Activated effector memory CD4-positive, alpha-beta T cell treated with anti-CD3 and anti-CD28 coated beads, Interleukin-2, amount 50 U/mL, for 16 hours (primary cell): ENCODE measurements at places on chromosomes 1 and 21.

DNA sequence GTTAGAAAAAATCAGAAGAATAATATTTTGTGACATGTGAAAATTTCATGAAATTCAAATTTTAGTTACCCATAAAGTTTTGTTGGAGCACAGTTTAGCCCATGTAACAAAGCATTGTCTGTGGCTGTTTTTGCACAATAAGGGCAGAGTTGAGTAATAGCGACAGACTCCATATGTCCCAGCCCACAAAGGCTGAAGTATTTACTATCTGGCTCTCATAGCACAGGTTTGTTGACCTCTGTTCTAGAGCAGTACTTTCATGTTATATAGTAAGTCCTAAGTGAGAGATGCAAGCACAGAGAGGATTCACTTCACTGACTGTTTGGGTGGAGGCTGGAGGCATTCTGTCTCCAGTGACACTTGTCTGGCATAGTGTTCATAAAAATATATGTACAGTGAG is 6.8 kb downstream of the LAMC1 start:
- DNase-seq = no peak

DNA sequence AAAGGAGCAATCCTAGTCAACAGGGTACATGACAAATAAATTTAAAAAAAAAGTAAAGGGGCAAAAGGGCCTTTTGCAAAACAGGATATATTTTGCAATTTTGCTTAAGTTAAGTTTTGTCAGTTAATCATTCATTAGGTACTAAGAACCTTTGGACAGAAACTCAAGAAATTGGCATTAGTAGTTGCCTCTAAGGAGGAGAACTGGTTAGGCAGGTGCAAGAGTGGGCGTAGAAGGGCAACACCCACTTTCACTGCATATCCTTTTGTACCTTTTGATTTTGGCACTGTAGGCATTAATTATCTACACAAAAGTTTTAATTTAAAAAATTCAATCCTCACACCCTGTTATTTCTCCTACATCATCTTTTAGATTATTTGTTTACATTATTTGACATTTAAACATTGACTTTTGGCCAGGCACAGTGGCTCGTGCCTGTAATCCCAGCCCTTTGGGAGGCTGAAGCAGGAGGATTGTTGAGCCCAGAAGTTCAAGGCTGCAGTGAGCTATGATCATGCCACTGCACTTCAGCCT is 4.3 kb downstream of the DDAH1 start:
- no peak for DNase-seq

DNA sequence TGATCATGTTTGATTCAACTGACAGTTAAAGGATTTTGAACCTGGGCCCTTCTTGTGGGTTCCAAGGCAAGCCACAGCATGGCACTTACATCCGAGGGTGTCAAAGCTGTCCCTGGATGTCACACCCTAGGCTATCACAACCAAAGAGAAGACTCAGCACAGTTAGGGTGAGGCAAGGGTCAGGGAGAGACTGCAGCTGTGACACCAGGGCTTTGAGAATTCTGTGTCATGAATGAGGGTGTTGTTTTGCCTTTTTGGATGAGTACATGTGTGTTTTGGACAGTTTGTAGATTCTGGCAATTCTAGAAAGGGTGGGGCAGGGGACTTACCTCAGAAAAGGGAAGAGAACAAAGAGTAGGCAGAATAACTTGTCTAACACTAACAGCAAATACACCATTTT is 37.8 kb upstream of the ZNF326 start:
- DNase-seq = no peak

DNA sequence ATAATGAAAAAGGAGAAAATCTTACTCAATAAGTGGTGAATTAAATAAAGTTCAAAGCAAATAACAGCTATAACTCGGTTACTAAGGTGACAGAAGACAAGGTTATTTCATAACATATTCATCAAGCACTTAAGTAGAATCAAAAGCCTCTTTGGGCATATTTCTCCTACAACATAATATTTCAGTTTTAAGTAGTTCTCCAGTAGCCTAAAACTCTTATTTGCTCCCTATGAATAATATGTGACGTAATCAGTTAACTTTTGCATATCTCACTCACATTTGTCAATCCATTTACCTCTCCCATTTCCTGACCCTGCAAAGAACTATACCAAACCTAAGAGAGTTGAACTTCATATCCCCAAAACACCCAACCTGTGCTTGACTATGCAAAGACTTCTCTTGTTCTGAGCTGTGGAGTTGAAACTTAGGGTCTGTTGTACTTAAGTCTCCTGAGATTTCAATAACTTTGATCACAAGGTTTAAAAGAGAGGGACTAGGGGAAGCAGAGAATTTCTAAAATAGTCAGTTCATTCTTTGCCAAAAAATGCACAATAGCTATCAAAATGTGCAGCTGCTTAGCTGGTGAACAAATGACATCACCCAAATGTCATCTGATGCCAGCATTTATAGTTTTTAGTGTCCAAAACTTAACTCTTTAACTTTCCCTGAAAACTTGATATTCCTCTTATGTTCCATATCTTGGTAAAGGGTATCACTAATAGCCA is 37.2 kb downstream of the TTLL7 start:
- DNase-seq = no peak

DNA sequence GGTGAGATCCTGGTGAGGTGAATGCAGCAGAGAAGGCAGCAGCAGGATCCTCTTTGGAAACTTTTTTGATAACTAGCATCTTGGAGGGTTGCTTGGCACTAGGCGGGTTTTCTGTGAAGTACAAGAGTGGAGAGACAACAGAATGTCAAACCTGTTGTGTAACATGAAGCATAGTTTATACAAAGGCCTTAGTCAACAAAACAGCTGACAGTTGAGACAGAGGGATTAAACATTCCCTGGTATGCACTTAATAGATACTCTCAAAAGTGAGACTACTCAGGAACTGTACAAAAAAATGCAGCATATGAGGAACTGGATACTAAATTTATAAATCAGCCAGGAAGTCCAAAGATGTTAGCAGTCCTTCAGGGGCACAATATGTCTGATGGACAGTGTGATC is 16.4 kb upstream of the CCDC17 start:
- no peak for DNase-seq

DNA sequence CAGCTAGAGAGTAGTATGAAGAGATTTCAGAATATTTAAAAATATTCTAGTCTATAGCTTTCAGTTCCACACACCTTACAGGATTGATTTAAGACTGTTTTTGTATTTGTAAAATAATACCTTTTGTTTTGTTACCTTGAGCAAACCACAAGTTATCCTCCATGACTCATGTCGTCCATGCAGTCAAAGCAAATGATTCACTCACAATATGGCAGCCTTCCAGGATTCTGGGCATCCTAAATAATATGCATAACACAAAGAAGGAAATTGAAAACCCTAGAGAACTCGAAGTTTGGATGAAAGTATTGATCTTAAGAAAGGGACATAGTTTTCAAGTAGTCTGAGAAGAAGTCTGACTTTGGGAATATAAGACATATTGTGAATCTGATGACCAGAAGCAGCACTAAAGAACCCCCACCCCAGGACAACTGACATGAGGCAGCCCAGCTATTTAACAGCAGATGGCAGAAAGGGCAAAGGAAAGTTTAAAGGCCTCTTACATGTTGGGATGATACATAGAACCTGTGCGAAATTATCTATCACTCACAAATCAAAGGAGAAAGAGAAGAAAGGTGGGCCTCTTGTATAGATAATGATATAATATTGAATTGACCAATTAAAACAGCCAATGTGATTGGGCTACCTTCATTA is 857.9 kb downstream of the BRINP3 start:
- DNase-seq = no peak

- no peak for DNase-seq
Observed at GRCh38 chr1:42319128-42319851, 15.7 kb downstream of the FOXJ3 start.

GRCh38 chr1:16321176-16321867 is 31.0 kb downstream of the FBXO42 start:
- no peak for DNase-seq

DNA sequence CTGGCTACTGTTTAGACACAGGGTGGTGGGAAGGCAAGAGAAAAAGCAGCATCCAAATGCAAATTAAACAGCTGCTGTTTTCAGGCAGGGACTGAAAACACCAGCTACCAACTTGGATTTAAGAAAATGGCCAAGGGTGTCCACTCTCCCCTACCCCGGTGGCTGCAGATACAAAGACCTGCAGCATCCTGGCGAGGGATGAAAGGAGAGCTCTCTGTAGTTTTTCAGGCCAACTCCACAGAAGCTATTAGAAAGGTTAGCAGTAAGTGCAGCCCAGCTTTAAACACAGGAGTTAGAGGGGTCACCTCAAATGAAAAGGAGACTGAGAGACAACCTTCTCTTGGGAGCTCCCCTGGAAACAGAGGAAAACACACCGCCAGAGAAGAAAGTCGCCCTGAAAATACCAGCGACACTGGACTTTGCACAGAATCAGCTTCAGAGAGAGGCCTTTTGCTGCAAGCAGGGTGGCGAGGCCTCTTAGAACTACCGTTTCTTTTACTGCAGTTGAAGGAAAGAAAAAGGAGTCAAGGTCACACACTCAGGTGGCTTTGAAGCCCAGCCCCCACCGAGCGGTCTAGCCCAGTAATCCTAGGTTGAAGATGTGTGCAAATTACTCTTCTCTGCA is 74.4 kb upstream of the TIAM1 start:
- DNase-seq = no peak

- no peak for DNase-seq
Observed at GRCh38 chr21:43632373-43632905, 26.8 kb downstream of the HSF2BP start.

- DNase-seq = no peak
Observed at GRCh38 chr1:17094664-17095063, 24.6 kb downstream of the PADI2 start.

GRCh38 chr1:3674100-3675094 is 22.1 kb downstream of the TP73 start:
- no peak for DNase-seq
